Adipocyte (in vitro differentiated cells): ENCODE measurements at places on chromosomes 5 and 9.

GRCh38 chr9:117526674-117527073 is 111.8 kb upstream of the ASTN2 start:
- no peak for DNase-seq

GRCh38 chr5:84298628-84299027 is 86.1 kb downstream of the EDIL3 start:
- no peak for DNase-seq

DNA sequence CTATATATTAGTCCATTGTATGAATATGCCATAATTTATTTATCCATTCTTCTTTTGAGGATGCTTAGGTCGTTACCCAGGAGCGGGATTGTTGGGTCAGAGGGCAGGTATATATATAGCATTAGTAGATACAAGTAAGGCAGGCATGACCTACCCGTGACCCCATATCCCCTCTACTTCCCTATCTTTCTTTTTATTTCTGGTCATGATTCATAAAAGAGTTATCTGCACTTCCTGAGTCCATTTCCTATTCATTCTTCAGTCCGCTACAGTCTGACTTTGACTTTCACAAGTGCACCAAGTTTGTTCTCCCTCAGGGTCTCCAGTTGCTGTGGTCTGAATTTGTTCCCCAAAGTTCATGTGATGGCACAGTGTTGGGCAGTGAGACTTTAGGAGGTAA is 6.9 kb downstream of the RHOBTB3 start:
- DNase-seq, result no peak

GRCh38 chr5:12360218-12360617 is 456.0 kb upstream of the CTNND2 start:
- no peak for DNase-seq

GRCh38 chr9:89720696-89721175 is 115.9 kb downstream of the GADD45G start:
- no peak for DNase-seq

GRCh38 chr9:117454711-117455110 is 39.9 kb upstream of the ASTN2 start:
- DNase-seq, result no peak

- no peak for DNase-seq
Measured at GRCh38 chr9:129059796-129060785, 20.8 kb upstream of the DOLPP1 start.
